ENCODE measurements at places on chromosomes 7 and 10. TPM values are rescaled to one million over a fixed set of nuclear protein-coding genes. Genes with fewer than 3 reads are reported as not detected.

GRCh38 chr10:131651674-131652437 lies 249.0 kb upstream of the PPP2R2D start:
- peaks cover 8% of the 10 kb centered on the region for H3K4me1 ChIP-seq
- H3K27ac ChIP-seq, result no peak overlapping the region
- peaks cover 45% of the 10 kb centered on the region for H3K27me3 ChIP-seq
- DNase-seq, result peak; percentile 7

DNA sequence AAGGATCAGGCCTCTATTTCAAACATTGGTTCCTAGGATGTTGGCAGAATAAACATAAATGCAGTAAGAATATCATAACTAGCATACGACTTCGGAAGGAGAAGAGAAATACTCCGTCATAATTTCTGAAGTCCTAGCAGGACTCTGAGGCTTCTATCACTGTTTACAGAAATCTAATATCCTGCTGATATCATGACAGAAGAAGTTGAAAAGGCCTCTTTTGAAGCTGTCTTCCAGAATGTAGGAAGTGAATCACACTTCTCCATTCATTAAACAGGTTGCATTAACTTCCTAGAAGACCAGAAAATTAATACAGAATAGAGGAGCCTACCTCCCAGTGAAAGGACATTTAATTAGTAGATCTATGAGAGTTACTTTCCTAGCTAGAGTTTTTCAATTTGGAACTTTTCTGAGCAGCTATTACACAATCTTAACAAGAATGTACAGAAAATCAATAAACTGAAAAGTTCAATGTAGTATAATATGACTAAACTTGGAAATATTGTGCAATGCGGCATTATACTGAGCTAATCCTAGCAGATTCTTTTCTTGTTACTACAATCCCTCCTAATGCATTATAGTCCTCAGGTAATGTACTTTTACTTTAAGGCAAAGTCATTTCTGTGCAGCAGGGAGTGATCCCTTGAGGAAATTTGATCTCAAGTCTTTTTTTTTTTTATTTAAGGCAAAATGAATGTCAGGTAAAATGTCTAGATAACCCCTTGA lies 622.6 kb upstream of the CELF2 start:
- no peaks in the 10 kb centered on the region for H3K36me3 ChIP-seq
- no peak overlapping the region for H3K4me3 ChIP-seq
- no peaks in the 10 kb centered on the region for H3K27me3 ChIP-seq
- no peak overlapping the region for H3K27ac ChIP-seq
- no peak for DNase-seq

Gene MGAM2
- 1.2 TPM for total RNA-seq

Gene HOXA3
- 0.89 TPM for total RNA-seq

DNA sequence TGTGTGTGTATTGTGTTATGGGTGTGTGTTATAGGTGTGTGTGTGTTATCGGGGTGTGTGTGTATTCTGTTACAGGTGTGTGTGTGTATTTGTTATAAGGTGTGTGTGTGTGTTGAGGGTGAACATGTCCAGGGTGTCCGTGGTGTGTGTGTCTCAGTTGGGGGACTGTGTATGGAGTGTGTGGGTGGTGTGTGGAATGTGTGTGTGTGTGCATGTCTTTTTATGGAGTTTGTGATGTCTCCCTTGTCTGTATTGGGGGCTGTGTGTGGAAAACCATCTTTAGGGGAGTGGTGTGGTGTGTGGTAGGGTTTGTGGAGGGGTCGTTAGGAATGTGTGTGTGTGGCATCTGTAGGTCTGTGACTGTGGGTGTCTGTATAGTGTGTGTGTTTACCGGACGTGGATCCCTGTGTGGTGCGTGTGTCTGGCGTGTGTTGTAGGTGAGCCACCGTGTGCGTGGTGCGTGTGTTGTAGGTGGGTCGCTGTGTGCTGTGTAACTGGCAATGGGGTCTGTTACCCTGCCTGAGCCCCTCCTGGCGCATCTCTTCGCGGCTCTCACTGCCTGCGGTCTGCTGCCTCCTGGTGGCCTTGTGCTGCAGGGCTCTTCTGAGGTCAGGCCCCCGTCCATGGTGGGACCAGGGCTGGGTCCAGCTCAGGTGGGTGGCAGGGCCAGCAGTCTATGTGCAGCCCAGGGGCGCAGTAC lies 61.7 kb downstream of the PALD1 start:
- H3K36me3 ChIP-seq, result peaks cover 9% of the 10 kb centered on the region
- DNase-seq, result no peak
- no peaks in the 10 kb centered on the region for H3K27me3 ChIP-seq
- H3K4me1 ChIP-seq, result peaks cover 16% of the 10 kb centered on the region

DNA sequence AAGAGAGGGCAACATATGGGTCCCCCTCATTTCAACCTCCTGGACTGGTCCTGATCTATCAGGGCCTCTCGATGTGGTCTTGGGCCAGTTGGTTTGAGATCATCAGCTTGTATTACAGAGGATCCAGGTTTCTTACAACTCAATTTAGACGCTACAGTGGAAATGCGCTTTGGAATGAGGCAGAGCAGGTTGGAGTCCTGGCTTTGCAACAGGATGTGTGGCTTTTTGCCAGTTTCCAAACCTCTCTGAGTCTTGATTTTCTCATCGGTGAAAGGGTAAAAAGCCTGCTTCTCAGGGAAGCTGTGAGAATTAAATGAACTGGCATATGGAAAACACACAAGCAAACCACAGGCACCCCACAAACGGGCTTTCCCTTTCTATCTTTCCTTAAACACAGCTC lies 37.5 kb upstream of the MKI67 start:
- no peaks in the 10 kb centered on the region for H3K4me1 ChIP-seq
- DNase-seq, result no peak
- H3K36me3 ChIP-seq, result no peaks in the 10 kb centered on the region
- H3K27ac ChIP-seq, result no peak overlapping the region

Gene ZFAND4
- total RNA-seq, result 179 TPM

- H3K27me3 ChIP-seq, result no peaks in the 10 kb centered on the region
- DNase-seq, result no peak
- no peaks in the 10 kb centered on the region for H3K36me3 ChIP-seq
- H3K4me3 ChIP-seq, result peak overlapping the region; percentile 57
- peaks cover 41% of the 10 kb centered on the region for H3K4me1 ChIP-seq
Measured at GRCh38 chr10:97684866-97685394, 2.1 kb downstream of the AVPI1 start.

- peaks cover 46% of the 10 kb centered on the region for H3K27me3 ChIP-seq
- DNase-seq, result no peak
- H3K36me3 ChIP-seq, result no peaks in the 10 kb centered on the region
Measured at GRCh38 chr10:43228783-43229207, 38.1 kb downstream of the RASGEF1A start.

DNA sequence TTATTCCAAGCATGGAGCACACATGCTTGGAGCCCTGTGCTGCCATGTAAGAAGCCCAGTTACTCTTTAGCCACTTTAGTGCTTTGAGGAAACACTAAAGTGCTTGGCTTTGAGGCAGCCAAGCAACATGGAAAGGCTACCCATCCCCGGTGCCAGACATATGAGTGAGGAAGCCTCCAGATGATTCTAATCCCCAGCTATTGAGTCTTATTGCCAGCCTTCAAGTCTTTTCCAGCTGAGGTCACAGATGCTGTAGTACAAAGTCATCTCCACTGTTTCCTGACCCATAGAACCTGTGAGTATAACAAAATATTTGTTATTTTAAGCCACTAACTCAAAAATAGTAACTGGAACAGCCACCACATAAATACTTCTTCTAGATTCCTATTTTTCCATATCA lies 91.4 kb upstream of the CYP26C1 start:
- peaks cover 5% of the 10 kb centered on the region for H3K36me3 ChIP-seq
- no peaks in the 10 kb centered on the region for H3K27me3 ChIP-seq
- no peak overlapping the region for H3K4me3 ChIP-seq
- H3K4me1 ChIP-seq, result no peaks in the 10 kb centered on the region

DNA sequence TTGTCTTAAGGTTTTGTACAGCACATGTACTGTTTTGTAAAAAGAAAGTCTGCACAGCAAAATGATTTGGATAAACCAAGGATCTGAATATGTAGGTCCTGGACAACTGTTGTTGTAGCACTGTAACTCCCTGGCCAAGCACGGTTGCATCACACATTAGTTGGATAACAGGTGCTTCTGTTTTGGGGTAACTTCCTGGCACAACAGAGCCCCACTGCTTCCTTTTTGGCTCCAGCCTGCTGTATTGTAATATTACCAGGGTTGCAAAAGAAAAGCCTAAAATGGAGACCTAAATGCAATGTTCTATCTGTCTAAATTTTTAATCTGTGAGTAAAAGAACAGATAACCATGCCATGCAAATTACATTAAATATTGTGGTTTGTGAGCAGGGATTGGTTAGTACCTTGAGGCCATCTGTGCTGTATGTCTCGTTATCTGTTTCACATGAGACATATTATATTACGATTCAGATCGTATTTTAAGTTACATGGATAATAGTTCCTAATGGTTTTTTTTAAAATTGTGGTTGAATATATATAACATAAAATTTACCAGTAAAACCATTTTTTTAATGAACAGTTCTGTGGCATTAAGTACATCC lies 27.5 kb upstream of the WAC start:
- H3K27me3 ChIP-seq, result no peaks in the 10 kb centered on the region
- no peak overlapping the region for H3K4me3 ChIP-seq
- H3K27ac ChIP-seq, result no peak overlapping the region
- no peaks in the 10 kb centered on the region for H3K4me1 ChIP-seq

DNA sequence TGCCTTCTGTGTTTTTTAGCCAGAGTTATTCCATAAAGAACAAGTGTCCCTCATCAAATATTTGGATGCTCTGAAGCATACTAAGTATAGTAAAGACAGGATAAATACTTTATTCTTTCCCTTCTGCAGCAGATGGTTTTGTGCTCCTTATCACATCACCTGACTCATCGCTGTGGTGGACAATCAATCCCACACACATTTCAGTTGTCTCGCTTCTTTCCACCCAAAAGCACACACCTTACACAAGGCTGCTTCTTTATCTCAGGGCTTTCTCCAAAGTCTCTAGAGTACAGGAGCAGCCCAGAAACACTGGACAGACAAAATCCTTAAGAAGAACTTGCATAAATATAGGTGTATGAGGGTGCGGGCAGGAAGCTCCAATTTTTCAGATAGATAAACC lies 43.4 kb downstream of the IGF2BP3 start:
- H3K4me1 ChIP-seq, result no peaks in the 10 kb centered on the region
- peaks cover 12% of the 10 kb centered on the region for H3K27me3 ChIP-seq
- DNase-seq, result no peak
- no peak overlapping the region for H3K27ac ChIP-seq
- no peaks in the 10 kb centered on the region for H3K36me3 ChIP-seq
- no peak overlapping the region for H3K4me3 ChIP-seq

Gene KCNH2
- total RNA-seq, result 5.9 TPM

DNA sequence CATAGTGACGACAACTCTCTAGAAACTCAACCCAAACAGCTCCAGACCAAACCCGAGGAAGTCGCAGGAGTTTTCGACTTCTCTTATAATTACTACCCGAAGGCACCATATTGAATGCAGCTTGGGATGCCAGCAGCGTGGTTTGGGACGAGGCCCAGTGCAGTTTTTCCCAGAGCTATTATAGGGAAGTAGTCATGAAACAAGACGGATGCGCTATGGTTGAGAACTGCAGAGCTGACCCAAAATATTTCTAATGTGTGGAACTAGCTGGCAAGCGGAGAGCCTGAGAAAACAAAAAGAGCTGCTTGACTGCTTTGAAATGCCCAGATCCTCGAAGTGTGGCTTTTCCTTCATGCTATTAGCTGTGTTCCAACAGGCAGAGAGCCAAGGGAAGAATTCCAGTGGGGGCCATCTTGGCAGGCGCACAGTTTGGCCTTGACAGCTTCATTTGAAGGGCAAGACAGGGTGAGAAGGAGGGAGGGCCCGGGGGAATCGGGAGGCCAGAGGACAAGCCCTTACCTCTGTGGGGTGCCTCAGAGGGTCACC lies 122.7 kb downstream of the CUL2 start:
- H3K27me3 ChIP-seq, result no peaks in the 10 kb centered on the region
- no peak overlapping the region for H3K4me3 ChIP-seq
- no peaks in the 10 kb centered on the region for H3K36me3 ChIP-seq
- peak; percentile 66 for DNase-seq

DNA sequence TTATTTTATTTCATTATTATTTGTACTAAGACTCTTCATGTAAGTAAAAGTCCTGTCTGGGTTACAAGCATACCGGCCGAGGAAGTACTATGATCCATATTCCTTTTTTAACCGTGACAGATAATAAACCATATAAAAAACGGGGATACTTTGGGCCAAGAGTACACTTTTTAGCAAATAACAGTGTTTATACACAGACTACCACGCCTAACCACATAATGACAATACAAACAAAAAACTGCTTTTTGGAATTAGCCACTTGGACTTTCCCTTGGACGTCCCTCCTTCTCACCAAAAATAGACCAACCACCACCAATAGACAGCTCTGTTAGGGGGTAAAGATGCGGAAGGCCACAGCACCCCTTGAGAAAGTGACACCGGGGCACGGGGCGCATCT lies 800 bp downstream of the MINDY3 start:
- peak overlapping the region; percentile 77 for H3K4me3 ChIP-seq
- no peaks in the 10 kb centered on the region for H3K36me3 ChIP-seq
- peaks cover 5% of the 10 kb centered on the region for H3K27me3 ChIP-seq
- no peak for DNase-seq
- H3K4me1 ChIP-seq, result peaks cover 6% of the 10 kb centered on the region
- peak overlapping the region; percentile 80 for H3K27ac ChIP-seq

DNA sequence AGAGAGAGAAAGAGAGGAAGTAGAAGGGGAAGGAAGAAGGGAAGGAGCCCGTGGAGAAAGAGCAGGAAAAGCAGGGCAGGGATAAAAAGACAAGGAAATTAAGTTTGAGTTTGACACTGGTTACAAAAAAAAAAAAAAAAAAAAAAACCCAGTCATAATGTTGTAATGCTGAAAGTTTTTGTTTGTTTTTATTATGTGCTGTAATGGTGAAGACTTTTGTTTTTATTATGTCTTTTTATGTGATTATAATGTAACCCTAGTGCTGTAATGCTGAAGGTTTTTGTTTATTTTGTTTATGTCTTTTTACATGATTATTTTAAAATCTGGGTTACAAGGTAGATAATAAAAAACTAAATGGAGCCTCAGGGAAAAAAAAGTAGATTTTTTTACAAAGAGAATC lies 184.8 kb downstream of the SEMA3A start:
- H3K36me3 ChIP-seq, result no peaks in the 10 kb centered on the region
- no peak overlapping the region for H3K27ac ChIP-seq
- H3K4me1 ChIP-seq, result no peaks in the 10 kb centered on the region
- H3K27me3 ChIP-seq, result no peaks in the 10 kb centered on the region

Gene RP9
- total RNA-seq, result 3.5 TPM

Gene HOXA6
- 3.7 TPM for total RNA-seq

GRCh38 chr10:36688717-36689116 lies 436.7 kb upstream of the ANKRD30A start:
- H3K27ac ChIP-seq, result no peak overlapping the region
- H3K4me1 ChIP-seq, result no peaks in the 10 kb centered on the region

Gene CNPY1
- not detected for total RNA-seq

GRCh38 chr7:12706900-12707536 lies 19.6 kb downstream of the ARL4A start:
- no peaks in the 10 kb centered on the region for H3K4me1 ChIP-seq
- H3K27me3 ChIP-seq, result no peaks in the 10 kb centered on the region
- no peak overlapping the region for H3K27ac ChIP-seq
- H3K36me3 ChIP-seq, result no peaks in the 10 kb centered on the region
- no peak overlapping the region for H3K4me3 ChIP-seq

DNA sequence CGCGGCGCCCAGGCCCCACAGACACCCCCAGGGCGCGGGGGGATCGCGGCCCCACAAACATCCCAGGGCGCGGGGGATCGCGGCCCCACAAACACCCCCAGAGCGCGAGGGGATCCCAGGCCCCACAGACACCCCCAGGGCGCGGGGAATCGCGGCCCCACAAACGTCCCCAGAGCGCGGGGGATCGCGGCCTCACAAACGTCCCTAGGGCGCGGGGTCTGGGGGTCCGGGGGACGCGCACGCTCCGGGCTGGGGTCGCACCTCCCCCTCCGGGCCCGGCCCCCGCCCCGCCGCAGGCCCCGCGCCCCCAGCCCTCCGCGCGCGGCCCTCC lies 382 bp downstream of the DIP2C start:
- H3K27ac ChIP-seq, result peak overlapping the region; percentile 87
- no peaks in the 10 kb centered on the region for H3K27me3 ChIP-seq
- H3K4me1 ChIP-seq, result no peaks in the 10 kb centered on the region
- H3K36me3 ChIP-seq, result no peaks in the 10 kb centered on the region
- DNase-seq, result no peak

Data from stomach (tissue), 19 donors.